ENCODE measurements at places on chromosomes 11 and 22. TPM values are rescaled to one million over a fixed set of nuclear protein-coding genes. Genes with fewer than 3 reads are reported as not detected.

The FIBIN gene
- total RNA-seq: not detected

- no peaks in the 10 kb centered on the region for H3K27me3 ChIP-seq
- no peaks in the 10 kb centered on the region for H3K4me1 ChIP-seq
- no peak overlapping the region for H3K27ac ChIP-seq
- no peak for DNase-seq
These were observed 13.2 kb upstream of the PAFAH1B2 start for GRCh38 chr11:117130879-117131278.

- H3K27me3 ChIP-seq: no peaks in the 10 kb centered on the region
- no peak overlapping the region for H3K4me3 ChIP-seq
- no peak overlapping the region for H3K27ac ChIP-seq
These were observed 50.9 kb upstream of the NFRKB start for GRCh38 chr11:129946256-129946655.

DNA sequence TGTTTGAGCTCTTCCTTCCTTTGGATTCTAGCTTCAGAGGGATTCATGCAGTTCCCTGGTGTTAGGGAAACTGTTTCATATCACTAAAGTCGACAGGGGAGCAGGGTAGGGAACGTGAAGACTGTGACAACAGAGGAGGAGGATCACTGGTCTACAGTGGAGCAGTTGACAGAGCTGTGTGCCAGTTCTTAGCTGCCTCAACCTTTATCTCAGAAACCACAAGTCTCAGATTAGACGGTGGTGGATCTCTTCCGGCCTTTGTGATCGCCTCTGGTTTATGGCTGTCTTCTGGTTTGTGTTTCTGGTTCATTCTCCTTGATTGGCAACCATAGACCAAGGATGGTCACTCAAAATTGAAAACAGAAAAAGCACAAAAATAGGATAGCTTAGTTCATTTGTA is 538.9 kb upstream of the API5 start:
- H3K36me3 ChIP-seq: no peaks in the 10 kb centered on the region
- H3K27ac ChIP-seq: no peak overlapping the region
- no peaks in the 10 kb centered on the region for H3K27me3 ChIP-seq
- no peaks in the 10 kb centered on the region for H3K4me1 ChIP-seq
- DNase-seq: no peak

DNA sequence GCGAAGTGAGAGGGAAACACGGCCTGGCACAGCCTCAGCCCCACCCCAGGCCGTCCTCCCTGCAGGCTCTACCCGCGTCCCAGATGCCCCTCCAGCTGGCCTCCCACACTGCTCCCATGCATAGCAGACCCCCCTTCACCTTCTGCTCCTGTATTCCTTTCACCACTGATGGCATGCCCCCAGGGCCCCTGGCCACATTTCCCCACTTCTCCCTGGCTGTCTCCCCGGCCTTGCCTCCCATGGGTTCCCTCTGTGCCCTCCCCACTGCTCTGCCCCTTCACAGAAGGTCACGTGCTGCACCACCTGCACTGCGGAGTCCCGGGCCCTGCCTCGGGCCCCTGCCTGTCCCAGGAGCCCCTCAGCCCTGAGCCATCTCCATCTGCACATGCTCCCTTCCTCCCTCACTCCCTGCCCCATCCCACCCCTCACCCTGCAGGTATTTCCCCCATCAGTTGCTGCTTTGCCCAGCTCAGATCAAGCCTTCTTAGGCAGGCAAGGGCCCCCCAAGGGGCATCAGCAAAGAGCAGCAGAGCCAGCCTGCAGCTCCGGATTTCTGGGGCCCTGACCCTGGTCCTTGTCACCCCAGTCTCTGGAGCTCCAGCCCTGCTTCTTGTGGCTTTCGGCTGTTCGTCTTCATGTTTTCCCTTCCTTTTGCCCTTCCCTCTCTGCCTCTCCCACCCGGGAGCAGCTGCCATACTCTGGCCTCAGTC is 46.4 kb downstream of the GAB4 start:
- no peaks in the 10 kb centered on the region for H3K4me1 ChIP-seq
- H3K27ac ChIP-seq: no peak overlapping the region

The XNDC1N gene
- total RNA-seq: 15.8 TPM

GRCh38 chr11:111177037-111177871 is 68.3 kb upstream of the POU2AF2 start:
- DNase-seq: no peak
- no peak overlapping the region for H3K4me3 ChIP-seq

DNA sequence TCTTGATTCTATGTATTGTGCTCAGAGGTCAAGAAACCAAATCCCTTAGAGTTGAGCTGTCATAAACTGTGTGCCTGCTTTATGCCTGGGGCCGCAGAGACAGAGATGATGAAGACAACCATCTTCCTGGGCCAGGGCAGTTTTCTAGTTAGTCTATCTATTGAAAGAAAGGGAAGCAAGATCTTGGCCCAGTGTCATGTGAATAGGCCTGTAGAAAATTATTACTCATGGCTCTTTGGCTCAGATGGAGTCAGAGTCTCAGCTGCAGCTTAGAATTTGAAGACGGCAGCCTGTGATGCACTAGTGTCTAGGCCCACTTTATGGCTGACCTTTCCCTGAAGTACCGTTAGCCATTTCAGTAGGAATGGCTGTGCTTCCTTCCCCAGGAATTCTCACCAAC is 112.0 kb downstream of the DBX1 start:
- no peak overlapping the region for H3K27ac ChIP-seq
- no peak overlapping the region for H3K4me3 ChIP-seq
- H3K27me3 ChIP-seq: no peaks in the 10 kb centered on the region
- no peaks in the 10 kb centered on the region for H3K4me1 ChIP-seq

DNA sequence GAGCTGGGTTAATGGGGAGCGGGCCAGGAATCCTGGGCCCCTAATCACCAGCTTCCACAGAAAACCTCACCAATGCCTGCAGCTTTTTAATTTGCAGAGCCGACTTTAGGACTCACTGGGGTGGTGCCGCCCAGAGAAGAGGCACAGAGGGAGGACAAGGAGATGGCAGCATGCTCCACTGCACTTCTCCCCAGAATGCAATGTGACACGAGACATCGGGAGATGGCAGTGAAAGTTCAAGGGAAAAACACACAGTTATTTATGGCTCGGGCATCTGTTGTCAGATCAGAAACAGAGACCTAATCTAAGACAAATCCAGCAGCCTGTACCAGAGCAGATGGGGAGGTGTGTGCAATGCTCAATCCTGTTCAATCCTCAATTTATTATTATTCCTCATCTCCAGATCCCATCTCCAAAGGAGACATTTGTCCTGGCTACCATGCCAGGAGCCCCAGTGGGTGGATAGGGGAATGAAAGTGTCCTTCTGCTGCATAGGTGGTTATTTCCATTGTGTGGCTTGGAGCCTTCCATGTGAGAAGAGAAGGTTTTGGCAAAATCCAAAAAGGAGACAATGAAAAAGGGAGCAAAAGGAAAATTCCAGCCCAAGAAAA is 250.0 kb downstream of the NXPE2 start:
- no peaks in the 10 kb centered on the region for H3K27me3 ChIP-seq
- H3K4me1 ChIP-seq: no peaks in the 10 kb centered on the region
- no peak overlapping the region for H3K27ac ChIP-seq
- H3K4me3 ChIP-seq: no peak overlapping the region
- no peak for DNase-seq

The CNIH2 gene
- total RNA-seq: 11.6 TPM

GRCh38 chr11:3022982-3023381 is 30.9 kb upstream of the NAP1L4 start:
- H3K4me1 ChIP-seq: peaks cover 12% of the 10 kb centered on the region
- no peaks in the 10 kb centered on the region for H3K27me3 ChIP-seq
- peaks cover 49% of the 10 kb centered on the region for H3K36me3 ChIP-seq
- no peak overlapping the region for H3K4me3 ChIP-seq
- no peak for DNase-seq
- peak overlapping the region; percentile 61 for H3K27ac ChIP-seq

- H3K4me3 ChIP-seq: no peak overlapping the region
- peaks cover 17% of the 10 kb centered on the region for H3K4me1 ChIP-seq
- no peak overlapping the region for H3K27ac ChIP-seq
- no peaks in the 10 kb centered on the region for H3K36me3 ChIP-seq
These were observed 137.8 kb downstream of the C11orf58 start for GRCh38 chr11:16876053-16876752.
